ENCODE measurements at places on chromosomes 4 and X.

GRCh38 chrX:38561951-38562719 lies 793 bp downstream of the TSPAN7 start:
- DNase-seq: no peak

DNA sequence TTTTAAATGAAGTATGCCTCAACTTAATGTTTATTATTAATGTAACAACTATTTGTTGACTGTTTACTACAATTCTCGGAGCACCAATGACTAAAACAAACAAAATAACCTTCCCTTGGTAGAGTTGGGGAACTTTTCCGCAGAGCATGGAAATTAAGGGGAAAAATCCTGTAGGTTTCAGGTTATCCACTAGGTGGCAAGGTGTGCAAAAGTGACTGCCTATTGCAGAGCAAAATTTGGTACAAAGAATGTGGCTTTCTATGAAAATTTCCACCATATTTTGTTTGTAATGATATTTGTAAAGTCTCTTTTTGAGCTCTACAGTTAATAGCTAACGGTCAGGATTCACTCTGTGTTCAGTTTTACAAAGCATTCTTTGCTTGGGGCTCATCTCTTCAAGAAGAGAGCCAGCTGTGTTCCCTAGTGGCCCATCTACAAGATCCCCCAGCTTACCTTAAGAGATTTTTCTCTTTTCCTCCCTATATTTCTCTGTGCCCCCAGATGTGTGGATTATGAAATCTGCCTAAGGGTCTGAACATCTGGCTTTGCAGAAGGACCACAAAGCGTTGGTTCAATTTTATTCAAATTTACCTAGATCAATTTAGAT lies 61.1 kb downstream of the FBXO8 start:
- no peak for DNase-seq

DNA sequence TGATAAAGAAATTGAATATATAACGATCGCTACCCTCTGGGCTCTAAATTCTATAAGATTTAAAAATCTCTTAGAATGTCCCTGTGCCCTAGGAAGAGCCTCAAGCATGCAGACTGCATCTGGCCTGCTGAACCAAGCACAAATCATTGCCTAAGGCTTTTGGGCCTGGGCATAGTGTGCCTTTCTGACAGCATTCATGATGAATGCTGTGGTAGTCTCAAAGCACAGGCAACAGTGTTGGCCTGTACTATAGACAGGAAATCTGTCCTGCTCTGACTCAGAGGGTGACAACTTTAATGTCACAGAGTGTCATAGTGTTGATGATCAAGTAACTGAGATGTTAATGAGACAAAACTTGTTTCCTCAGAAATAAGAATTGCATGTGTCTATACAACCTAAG lies 717.3 kb downstream of the STIM2 start:
- no peak for DNase-seq

DNA sequence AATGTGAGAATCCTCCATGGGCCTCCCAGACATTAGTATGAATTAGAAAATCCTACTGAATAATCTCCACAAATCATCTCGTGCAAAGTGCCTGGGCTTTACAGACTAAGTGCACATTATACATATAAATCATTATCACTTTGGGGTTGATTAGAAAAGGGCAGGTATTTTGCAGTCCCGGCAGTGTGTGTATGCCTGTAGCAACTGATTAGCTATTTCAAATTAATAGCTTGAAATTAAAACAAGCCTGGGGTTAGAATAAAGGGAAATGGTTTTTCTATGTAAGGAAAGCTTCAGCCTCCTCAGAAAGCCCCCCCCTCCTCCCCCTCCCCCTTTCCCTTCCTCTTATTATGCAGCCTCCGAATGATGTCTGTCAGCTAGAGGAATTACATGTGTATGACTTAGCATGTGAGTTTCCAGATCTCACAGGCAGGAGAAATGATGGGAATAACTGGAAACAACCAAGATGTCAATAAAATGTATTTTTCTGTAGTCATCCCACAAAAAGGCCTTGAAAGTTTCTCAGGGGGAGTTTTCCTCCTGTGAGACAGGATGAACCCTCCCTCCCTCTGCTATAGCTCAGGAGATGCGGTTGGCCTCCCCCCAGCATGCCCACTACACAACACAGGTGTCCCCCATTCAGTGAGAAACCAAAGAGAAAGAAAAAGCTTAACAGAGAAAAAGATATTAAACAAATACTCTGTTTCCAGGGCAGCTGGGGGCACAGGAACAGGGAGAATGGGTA lies 41.2 kb upstream of the RASGEF1B start:
- DNase-seq: no peak

GRCh38 chr4:182063651-182064050 lies 179.6 kb upstream of the TENM3 start:
- peak; percentile 10 for DNase-seq

GRCh38 chr4:59540311-59540710 lies 1659.8 kb upstream of the ADGRL3 start:
- DNase-seq: no peak

DNA sequence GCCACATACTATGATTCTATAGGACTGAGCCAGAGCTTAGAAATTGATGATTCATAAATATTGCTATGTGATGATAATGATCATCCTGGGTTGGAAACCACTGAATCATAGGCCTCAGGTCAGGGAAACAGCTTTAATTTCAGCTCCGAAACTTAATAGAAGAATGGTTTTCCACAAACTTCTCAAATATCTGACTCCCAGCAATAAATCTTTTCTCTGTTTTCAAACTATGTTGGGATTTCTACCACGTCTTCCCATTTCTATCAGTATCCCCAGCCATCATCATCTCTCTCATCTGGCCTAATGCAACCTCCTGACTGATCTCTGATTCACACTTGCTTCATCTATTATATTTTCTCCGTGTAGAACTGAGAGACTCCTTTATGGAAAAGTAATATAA lies 521.8 kb upstream of the AGA start:
- DNase-seq: peak; percentile 92

- DNase-seq: peak; percentile 82
These were observed 795 bp upstream of the SH3KBP1 start for GRCh38 chrX:19887911-19888879.

DNA sequence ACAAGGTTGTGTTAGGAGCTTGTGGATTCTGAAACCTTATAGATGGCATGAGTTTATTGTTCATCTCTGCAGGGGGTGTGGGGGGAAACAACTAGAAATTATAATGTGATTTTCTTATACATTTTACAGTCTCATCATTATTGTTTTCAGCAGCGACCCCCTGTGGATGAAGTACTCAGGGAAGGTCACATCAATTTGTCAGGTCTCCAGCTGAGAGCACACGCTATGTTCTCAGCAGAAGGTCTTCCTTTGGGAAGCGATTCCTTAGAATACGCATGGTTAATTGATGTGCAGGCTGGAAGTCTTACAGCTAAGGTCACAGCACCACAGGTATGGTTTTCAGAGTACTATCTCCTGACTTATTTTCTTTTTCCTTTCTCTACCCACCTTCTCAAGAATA lies 72.2 kb downstream of the BLTP1 start:
- peak; percentile 36 for DNase-seq

- no peak for DNase-seq
These were observed 18.3 kb downstream of the ALPK1 start for GRCh38 chr4:112315446-112315845.

DNA sequence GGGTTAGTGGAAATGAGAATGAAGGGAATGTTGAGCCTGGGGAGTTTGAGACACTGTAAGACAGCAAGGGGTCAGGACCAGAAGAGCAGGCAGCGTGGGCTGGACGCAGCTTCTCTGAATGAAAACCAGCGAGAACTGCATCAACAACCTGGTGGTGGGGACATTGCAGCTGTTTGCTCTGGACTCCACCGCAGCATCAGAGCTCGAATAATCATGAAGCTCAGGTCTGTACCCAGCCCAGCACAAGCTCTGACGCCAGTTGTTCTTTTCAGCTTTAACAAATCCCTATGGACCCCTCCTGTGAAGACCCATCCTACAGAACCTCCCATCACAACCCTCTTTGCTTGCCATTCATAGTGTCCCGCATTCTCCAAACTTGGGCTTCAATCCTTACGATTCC lies 106.8 kb upstream of the PNPLA4 start:
- DNase-seq: no peak

DNA sequence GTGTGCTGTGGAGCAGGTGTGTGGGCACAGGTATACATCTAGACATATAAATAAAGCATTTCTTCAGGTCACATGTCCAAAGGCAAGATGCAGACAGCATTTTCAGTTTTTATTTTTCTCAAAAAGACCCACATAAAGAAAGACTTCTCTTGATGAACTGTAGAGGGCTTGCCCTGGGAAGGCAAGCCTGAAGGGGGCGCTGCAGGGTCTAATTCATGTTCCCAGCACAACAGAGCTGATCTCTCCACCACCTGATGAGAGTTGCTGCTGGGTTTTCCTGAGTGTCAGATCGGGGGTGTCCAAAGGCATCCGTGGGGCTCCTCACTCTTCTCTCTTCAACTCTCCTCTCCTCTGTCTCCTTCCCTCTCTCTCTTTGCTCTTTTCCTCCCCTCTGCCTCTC lies 26.6 kb downstream of the ADRA2C start:
- no peak for DNase-seq

- no peak for DNase-seq
These were observed 8.2 kb upstream of the GPR78 start for GRCh38 chr4:8571702-8572685.

DNA sequence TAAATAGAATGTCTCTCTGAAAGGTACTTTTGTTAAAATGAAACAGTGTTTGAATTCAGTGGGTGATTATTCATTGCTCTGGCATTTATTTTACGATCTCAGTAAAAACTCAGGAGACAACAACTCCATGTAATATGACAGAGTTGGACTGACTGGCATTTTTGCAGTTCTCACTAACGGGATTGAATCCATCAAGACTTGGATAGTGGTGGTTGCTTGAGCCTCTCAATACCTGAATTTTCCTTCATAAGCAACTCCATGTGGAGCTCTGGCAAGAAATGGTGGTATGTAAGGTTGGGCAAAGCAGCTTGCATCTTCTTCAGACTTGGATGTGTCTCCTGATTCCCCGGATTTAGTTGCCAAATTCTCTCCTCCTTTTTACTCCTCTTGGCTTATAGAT lies 72.7 kb downstream of the FRMPD4 start:
- DNase-seq: peak; percentile 55

DNA sequence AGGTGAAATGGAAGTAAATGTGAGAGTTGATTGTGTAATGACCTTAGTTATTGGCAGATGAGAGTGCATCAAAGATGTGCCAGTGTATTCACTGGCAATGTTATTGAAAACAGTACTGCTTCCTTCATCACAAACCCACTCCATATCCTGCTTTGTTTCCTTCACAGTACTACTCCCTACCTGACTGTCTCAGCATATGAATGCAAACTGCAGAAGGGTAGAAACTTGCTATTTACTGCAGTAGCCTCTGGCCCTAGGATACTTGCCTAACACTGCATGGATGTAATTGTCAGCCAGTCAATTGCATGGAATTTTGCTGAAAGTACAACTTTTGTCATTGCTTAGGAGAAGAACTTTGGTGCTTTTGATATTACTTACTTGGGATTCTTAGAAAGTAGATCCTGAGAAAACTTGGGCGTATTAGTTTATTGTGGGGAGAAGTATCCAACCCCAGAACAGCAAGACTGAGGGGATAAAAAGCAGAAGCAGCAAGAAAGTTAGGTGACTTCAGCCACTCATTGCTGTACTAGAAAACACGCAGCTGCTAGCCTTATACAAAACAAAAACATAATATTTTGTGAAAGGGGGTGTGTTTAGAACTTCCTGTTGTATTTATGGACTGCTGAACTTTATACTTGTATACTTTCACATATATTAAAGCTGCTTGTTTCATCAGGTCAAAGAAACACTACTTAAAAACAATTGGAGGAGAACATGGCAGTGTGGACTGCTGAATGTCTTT lies 219.0 kb downstream of the CCNG2 start:
- no peak for DNase-seq

- DNase-seq: no peak
These were observed 1121.5 kb upstream of the TENM3 start for GRCh38 chr4:181121733-181122132.

GRCh38 chrX:68665502-68665901 lies 18.0 kb downstream of the STARD8 start:
- no peak for DNase-seq

- no peak for DNase-seq
These were observed 1153.0 kb downstream of the C4orf33 start for GRCh38 chr4:130249002-130249401.

DNA sequence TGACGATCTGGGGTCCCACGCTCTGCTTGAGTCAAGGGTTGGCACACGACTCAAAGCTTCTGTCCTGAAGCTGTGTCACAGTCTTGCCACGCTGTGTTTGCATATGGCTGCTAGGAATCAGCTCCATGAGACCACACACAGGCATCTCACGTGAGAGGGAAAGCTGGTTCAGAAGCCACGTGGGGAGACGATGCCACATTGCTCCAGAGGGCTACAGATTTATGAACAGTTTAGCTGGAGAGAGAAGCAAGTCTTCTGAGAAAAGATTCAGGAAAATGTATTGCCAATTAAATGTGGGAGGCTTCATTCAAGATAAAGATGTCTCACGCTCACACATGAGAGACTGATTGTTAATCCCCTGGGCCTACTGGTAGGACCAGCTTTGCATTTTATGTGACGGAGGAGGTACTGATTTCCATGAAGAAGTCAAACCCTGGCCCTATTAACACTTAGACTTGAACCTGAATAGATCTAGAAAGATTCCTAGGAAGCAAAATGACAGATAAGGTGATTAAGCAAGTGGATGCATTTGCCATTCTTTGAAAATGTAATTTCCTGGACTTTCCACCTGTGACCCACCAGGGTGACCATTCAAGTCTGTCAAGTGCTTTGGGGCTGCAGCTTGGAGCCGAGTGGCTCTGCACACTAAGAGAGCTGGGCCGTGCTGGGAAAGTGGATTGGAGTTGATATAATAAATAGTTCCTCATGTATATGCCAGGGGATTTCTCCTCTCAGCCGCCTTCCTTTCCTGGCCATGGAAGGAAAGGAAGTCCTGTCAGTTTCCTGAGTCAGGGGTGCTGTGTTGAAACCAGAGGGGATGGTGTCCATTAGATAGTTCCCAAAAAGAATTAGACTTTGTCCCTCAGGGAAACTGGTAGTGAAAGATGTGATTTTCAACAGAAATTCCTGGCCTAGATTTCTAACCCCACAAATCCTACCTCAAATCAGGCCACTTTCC lies 29.0 kb downstream of the ENPP6 start:
- no peak for DNase-seq

DNA sequence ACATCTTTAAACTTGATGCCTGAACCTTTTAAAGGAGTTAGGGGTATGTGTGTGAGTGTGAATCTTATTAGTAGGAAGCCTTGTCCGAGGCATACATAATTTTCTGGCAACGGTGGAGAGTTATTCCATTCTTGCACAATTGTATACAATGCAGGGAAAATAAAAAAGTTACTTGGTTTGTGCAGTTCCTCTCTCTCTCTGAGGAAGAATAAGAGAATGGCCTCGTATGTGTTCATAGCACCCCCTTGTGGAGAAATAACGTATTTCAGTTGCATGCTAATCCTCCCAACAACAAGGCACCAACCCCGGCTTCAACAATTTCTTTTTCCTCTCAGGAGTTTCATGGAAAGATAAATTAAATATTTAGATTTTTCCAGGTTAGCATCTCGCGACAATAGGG lies 33.7 kb upstream of the FGF13 start:
- DNase-seq: peak; percentile 14

GRCh38 chrX:132463411-132463810 lies 25.4 kb downstream of the MBNL3 start:
- no peak for DNase-seq

GRCh38 chr4:7733201-7733600 lies 206.5 kb downstream of the AFAP1 start:
- DNase-seq: no peak

GRCh38 chrX:110104078-110104477 lies 101.2 kb downstream of the TMEM164 start:
- DNase-seq: no peak

Data from fibroblast of skin of right quadriceps (primary cell).